ENCODE measurements at places on chromosomes 7 and 10.
A peak's percentile ranks its signal among the peaks of the same experiment; 100 is the strongest.

- no peak for DNase-seq
Observed at GRCh38 chr7:139702313-139702731, 75.5 kb downstream of the HIPK2 start.

DNA sequence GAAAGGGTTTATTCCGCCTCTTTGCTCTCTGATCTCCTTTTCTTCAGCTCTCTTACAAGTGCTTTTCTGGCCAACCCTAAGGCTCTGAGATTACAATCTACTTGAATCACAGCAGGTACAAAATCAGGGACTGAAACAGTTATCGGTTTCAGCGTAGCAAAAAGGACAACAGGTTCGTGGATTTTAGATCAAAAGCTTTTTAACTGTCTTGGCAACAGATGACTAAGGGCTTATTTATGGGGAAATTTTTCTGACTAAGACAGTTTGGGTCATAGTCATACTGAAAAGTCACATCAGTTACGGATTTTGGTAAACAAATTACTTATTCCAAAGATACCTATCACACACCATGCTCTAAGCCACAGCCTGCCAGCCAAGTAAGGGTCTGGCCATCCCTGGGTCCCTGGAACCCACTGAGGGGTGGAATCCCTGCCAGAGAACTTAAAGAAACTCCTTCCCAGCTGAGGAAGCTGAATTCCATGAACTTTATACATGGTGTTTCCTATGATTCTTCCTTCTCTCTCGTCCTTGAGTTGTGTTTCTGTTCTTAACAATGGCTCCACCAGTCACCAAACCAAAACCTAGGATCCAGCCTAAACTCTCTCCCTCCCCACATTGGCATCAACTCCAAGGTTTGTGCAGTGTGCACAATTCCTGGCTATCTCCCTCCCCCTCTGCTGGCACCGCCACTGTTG is 169.3 kb downstream of the FAM107B start:
- DNase-seq: no peak

GRCh38 chr7:149355390-149356048 is 93.5 kb downstream of the ZNF783 start:
- no peak for DNase-seq

GRCh38 chr10:120156614-120157274 is 264.2 kb downstream of the SEC23IP start:
- no peak for DNase-seq

DNA sequence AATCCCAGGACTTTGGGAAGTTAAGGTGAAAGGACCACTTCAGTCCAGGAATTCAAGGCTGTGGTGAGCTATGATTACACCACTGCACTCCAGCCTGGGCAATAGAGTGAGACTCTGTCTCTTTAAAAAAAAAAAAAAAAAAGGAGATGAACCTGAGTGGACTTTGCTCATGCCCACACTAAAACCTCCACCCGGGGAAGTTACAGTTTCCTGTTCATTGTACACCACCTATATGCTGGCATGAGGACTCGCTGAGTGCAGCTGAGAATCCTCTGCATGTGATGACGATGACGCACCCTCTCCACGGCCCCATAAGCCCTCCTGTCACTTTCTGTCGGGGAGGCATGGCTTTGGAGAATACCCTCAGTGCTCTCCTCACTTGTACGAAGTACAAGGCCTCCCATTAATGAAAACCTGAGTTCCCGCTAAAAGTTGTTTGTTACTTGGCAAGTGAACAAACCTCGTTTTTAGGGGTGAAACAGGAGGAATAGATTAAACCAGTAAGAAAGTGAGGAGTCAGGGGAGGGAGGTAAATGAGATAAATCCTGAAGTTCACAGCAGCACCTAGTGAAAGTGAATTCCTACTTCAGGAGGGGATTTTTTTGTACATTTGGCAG is 15.9 kb downstream of the TMEM176B start:
- DNase-seq: no peak

- DNase-seq: peak; percentile 70
Observed at GRCh38 chr7:64313740-64314491, at the start of gene ZNF736. TSS of gene ZNF736 (plus strand) at chr7:64313961. CDS start at chr7:64314151, 190 bp downstream.

GRCh38 chr10:103666087-103666761 is 172.7 kb downstream of the NEURL1 start:
- DNase-seq: no peak

DNA sequence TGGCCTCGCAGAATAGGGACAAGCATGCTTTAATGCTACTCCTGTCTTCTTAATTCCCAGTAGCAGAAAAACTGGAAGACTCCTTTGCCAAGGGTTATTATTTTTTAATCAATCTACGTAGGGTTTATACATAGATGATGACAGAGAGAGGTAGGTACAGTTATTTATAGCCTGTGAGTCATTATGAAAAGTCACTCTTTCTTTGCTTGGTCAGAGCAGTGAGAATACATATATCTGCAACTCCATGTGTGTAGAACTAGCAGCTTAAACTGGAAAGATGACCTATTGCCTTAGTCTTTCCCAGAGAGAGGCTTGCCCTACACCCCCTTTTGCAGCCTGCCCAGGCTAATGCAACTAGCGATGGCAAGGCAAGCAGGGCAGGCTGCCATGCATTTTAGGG is 1050.6 kb downstream of the NRG3 start:
- no peak for DNase-seq

DNA sequence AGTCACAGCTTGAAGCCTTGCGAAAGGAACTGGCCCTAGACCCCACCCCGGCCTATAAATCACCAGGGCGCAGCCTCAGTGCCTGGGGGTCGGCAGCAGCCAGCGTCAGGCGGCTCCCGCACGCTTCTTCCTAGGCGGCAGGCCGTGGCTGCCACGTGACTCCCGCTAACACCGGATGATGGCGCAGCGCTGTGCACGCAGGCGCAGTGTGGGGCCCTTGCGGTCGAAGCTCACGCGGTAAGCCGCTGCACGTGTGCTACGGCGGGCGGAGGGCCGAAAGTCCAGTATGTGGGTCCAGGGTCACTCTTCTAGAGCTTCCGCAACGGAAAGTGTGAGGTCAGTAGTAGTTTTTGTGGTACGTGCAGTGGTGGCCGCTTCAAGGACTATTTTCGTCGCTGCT is at the start of gene STK31:
TSS of gene STK31 (plus strand) at position 220 of the 400 bp plus-strand sequence. CDS start at position 287, 67 bp downstream.
- no peak for DNase-seq

GRCh38 chr7:113521468-113521867 is 397.3 kb downstream of the PPP1R3A start:
- no peak for DNase-seq

DNA sequence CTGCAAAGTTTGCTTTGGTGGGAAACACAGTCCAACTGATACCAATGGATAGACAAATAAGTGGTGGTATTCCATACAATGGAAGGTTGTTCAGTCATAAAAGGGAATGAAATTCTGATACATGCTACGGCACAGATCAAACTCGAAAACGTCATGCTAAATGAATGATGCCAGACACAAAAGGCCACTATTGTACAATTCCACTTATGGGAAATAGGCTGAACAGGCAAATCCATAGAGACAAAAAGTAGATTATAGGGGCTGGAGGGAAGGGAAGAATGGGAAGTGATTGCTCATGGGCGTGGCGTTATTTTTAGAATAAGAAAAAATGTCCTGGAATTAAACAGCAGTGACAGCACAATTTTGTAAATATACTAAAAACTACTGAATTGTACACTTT is 66.0 kb upstream of the FOXK1 start:
- no peak for DNase-seq

DNA sequence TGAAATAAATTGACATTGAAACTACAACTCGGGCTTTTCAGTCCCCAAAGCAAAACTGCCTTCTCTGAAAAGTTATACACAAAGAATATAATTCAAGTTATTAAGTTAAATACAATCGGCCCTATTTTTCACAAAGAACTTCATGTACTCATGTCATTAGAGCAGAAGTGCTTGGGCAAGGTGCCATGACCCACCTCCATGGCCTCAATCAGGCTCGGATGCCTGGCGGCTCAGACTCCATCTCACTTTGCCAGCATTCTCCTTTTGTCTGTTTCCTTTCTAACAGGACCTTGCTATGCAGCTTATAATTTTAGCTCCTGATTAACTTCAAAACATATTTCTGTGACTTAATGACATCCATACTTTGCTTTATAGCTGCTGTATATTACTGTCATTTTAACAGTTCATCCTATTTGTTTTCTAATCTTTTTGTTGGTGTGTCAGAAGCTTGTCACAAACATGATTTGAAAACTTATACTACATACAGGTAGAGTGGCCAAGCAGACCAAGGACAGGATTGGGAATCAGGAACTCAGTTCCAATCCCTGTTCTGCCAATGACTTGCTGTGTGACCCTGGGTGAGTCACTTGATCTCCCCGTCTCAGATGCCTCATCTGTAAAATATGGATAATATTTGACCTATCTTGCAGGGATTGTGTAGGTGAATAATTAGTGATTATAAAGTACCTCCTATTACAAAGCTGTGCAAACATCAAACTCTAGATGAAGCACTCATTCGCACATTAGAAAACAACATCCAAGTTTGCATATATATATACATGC is 60.8 kb upstream of the ITGA8 start:
- DNase-seq: no peak

DNA sequence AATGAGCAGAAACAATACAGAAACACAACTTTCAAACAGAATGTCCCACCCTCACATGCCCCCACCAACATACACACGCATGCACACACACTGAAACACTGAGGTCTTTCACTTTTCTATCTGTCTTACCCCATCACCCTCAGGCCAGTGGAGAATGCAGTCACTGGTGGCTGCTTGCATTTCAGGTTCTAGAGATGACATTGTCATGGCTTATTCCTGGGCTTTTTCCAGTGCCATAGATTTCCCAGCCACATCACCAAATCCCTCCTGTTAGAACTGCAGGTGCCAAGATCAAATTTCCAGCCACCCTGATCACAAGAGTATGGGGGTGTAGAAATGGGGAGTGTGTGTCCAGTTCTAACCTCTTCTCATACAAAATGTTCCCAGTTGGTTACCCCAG is 68.4 kb downstream of the CACNA2D1 start:
- no peak for DNase-seq

DNA sequence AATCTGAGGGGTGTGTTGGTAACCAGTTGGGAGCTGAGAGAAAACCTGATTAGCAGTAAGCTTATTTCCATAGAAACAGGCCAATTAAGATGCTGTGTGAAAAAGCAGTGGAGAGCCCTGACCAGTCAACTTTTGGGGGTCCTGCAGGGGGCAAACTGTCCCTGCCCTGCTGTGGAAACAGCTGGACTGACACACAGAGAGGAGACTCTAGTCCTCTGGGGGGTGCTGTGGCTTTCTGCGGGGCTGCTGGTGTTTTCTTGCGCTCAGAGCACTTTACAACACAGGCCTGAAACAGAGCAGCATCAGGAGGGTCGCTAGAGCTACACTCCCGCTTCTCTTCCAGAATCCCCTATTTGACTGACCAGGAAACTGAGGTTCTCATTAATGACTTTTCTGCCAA is 546.9 kb upstream of the GALNT17 start:
- no peak for DNase-seq

Data from activated B cell treated with CpG ODN at 0.5 μM for 24 hours (primary cell).